Memory B cell (primary cell): ENCODE measurements at places on chromosomes 5 and 9.

- no peak for DNase-seq
These were observed 924.9 kb upstream of the DMAC1 start for GRCh38 chr9:8724284-8725018.

- DNase-seq = no peak
These were observed 141.8 kb downstream of the FAM174A start for GRCh38 chr5:100676817-100677631.

DNA sequence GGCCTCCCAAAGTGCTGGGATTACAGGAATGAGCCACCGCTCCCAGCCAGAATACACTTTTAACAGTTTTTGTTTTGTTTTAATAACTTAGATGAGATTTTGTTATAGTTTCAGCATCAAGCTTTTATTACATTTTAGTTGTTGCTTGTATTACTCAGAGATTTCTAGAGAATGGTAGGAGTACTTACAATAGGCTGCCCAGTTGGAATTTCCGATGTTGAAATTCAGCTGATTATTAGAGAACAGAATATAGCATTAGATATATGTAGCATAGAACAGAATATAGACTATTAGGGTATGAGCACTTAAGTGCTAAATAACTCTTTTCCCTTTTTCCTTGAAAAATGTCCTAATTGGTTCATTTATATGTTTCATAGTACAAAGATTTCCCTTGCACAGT, 6.2 kb downstream of the KDM4C start:
- no peak for DNase-seq

- no peak for DNase-seq
These were observed 21.5 kb upstream of the LPCAT1 start for GRCh38 chr5:1545126-1545804.

DNA sequence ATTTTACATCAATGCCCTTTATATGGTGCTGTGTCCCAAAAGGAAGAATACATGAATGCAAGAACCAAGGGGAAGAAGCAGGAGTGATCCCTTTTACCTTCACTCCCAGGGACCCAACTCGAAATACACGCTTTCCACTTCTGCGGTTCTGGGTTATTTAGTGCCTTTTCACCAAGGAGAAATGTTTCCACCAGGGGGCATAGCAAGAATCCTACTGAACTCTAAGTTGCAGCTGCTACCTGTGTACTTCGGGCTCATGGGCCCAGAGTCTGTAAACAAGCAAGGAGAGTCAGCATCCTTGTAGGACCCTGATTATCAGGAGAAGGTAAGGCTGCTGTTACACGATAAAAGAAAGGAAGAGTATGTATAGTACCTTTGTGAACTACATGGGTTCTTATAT, 45.7 kb downstream of the DPYSL3 start:
- no peak for DNase-seq

DNA sequence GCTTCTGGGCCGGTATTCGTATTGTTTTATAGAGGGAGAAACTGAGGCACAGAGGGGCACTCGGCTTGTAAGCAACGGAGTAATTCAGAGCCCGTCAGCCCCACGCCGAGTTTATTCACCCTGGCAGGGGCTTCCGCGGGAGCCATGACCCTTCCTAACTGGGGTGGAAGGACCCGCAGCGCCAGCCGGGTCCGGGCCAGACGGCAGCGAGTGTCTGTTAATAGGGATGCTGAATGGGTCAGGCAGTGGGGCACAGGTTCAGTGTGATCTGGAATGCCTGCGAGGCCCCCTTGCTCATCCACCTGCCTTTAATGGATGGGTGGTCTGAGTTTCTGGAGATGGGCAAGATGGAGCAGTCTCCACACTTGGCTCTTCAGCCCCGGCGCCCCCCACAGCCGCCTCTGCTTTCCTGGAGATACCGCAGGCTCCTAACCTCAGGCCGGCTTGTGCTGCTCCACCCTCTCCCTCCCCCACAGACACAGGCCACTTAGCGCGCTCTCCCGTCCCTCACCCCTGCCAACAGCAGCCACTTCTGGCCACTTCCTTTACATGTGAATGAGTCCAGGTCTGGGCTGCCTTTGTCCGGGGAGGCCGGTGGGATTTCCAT, 147.1 kb downstream of the ERCC6L2 start:
- DNase-seq = no peak

DNA sequence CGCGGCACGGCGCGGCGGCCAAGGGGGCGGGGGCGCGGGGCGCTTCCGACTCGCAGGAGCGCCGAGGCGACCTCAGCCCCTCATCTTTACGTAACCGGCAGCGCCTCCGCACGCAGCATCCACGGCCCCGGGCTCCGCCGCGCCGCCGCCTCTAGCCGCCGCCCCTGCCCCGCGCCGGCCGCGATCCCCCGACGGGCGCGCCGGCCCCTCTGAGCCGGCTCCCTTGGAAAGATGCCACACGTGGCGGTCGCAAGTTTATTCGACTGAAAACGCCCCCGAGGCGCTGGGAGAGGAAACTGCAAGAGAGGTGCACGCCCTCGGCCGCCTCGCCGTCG, 1.0 kb downstream of the KLF9 start:
- DNase-seq = no peak

DNA sequence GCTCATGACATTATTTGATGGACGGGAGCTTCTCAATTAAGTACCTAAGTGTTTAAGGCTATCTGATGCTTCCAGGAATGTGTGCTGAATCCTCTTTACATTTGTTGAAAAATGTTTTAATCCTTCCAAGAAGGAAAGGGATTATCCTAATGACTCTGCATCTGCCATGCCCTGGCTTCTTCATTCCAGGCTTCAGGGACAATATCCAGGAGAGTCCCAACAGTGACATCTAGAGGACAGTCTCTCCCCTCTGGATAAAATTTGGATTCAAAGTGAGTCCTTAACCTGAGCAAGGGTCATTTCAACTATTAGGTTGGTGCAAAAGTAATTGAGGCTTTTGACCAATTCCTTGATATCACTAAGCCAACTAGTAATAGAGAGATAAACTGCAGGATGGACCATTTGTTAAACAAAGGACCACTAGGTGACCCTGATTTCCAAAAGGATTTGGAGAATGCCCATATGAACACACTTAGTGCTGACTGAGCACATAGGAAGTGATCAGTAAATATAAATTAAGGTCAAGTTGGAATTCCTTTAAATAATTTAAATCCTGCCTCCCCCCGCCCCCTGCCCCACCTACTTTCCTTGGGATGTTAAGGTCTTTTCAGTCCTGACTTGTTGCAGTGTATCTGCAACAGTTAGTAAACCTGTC, 19.1 kb downstream of the TNFSF8 start:
- DNase-seq = no peak

DNA sequence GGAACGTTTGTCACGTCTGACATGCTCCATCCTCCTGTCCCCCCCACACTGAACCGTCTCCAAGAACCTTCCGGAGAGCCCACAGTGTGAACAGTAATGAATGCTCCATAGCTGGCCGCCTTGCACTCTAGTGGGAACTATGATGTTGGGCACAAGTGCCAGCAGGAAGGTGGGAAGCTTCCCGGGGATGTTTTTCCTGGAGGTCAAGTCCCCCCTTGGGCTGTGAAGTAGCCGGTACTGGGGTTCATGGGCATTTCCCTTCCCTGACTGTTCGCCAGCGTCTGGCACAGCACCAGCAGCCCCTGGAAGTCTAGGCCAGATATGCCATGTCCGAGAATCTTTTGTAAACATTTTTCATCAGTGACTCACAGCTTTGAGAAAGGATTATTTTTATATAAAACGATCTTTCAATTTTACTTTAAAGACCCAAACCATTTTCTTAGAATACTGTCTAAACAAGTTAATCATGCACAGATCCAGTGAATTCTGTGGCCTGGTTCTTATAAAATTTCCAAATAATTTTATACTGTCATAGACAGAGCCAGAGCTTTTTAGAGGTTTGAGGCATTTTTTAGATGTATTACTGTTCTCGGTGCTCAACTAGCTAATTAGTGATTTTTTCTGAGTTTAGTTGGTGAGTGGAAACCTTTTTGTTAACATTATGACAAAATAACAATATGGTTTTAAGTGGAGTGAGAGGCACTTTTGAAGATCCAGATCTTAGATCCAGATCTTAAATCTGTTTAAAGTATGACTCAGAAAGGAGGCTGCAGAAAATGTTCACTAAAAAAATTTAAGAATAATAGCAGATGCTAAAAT, 11.6 kb downstream of the ABL1 start:
- DNase-seq = no peak

DNA sequence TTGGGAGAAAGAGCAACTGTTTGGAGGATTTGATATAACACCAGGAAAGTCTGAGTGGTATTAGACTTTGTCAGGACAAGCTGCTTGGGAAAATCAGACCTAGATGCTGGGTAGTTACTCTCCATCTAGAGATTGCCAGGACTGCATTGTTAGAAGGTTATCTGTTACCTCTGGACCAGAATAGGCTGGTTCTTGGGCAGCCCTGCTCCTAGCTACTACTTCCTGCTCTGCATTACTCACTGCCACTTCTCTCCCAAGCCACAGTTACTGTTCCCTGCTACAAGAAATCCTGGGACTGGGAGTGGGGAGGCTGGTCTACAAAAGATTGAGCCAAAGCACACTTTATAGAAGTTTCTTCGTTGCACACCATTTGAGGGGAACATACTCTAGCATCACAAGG, 95.5 kb upstream of the KCNN2 start:
- no peak for DNase-seq

DNA sequence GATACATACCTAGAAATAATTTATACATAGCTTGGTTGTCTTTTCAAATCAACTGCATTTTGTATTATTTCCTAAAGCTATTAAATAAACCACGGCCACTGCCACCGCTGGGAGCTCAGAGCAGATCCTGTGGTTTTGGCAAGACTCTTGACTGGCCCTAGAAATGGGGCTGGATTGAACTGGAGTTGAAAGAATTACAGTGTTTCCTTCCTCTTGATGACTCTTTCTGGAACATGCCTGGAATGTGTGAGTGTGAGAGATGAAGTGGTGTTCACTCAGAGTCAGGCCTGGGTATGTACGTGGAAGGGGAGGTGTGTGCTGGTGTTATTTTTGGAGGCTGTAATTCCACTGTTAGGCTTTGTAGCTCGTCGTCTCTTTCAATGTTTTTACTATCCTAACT, 45.9 kb downstream of the TEK start:
- DNase-seq = no peak

- no peak for DNase-seq
These were observed 81.7 kb upstream of the LRRC70 start for GRCh38 chr5:62496876-62497275.

GRCh38 chr5:32935283-32935682, 224.2 kb downstream of the NPR3 start:
- DNase-seq = no peak

- no peak for DNase-seq
These were observed 30.4 kb upstream of the B4GALT1 start for GRCh38 chr9:33197279-33198152.

GRCh38 chr5:110265162-110265561, 461.3 kb downstream of the TMEM232 start:
- no peak for DNase-seq

- no peak for DNase-seq
These were observed 144.4 kb upstream of the TBCA start for GRCh38 chr5:77920359-77921058.

DNA sequence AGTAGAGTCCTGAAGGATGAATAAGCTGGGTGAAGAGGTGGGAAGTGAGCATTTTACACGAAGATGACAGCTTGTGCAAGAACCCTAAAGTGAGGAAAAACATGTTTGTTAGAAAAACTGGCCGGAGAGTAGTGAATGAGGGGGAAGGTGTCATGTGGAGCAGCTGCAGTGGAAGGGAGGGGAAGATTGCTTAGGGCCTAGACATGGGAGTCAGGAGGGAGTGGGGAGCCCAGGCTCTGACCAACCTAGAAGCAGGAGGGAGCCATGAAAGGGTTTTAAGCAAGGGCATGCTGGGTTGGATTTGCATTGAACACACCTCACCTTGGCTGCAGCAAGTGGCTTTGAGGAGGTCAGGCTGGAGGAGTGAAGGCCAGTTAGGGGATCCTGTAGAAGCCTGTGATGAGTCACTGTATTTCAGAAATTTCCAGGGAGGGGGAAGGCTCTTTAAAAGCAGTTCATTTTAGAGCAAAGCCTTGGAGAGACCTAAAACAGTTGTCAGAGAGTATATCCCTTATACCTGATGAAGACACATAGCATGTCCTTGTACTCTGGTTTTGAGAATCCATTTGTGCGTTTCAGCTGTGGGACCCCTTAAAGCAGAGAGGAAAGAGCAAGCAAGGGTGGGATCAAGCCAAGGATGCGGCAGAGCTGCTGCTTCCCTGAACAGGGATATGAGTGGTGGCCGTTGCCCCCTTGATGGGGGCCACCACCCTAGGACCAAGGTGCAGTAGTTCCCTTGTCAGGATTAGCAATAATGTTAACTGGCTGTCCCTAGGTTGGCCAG, 45.4 kb downstream of the ANGPTL2 start:
- no peak for DNase-seq

DNA sequence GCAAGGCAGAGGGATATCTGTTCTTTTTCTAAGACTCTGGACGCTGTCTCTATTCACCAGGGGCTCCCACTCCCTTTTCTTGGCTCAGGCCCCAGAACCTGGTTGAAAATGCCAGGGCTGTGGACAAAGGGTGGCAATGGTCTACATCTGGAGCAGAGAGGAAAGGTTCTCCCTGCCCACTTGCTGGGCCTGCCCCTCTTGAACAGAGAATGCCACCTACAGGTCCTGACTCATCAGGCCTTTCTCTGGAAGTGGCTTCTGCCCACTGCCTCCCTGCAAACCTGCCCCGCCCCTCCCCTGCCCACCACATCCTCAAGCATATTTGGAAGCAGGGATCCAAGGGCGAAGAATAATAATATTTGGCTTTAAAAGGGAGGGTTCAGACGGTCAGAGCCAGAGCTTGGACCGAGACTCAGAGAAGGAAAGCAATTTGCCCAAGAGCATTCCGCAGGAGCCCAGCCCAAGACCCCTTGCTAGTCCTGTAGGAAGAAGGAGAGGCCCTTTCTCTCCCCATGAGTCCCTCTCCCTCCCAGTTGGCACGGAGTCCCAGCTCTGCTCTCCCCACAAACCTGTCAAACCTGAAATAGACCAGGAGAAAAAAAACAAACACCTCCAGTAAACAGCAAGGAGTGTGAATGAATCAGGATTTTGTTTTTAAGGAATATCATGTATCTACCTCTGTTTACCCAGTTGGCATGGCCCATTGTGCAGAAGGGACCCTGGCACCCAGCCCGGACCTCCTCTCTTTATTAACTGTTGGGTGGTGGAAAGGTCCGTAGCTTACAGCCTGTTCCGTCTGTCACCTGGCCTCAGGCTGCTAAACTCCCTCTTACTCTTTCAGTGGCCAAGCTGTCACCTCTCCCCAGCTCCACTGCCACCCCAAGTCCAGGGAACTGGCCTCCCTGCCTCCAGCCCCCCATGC, 37.7 kb upstream of the STXBP1 start:
- no peak for DNase-seq
